ENCODE measurements at places on chromosomes 5 and 9. TPM values are rescaled to one million over a fixed set of nuclear protein-coding genes. Genes with fewer than 3 reads are reported as not detected.

DNA sequence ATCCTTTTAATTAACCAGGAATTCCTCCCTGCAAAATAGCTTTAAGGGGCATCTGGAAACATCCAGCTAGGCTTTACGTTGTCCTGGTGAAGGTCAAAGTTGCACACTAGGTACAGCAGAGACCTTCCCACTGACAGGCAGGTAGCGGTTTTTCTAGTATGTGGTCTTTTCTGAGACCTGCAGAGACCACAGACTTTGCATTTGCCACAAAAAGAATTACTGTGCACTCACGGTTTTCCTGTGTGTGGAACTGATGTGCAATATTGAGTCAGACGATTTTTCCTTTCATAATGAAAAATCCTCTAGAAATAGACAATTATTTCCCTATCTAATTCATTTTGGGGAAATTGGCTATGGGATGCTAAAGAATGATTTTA, 417.0 kb upstream of the ADAMTSL1 start:
- no peak for DNase-seq

DNA sequence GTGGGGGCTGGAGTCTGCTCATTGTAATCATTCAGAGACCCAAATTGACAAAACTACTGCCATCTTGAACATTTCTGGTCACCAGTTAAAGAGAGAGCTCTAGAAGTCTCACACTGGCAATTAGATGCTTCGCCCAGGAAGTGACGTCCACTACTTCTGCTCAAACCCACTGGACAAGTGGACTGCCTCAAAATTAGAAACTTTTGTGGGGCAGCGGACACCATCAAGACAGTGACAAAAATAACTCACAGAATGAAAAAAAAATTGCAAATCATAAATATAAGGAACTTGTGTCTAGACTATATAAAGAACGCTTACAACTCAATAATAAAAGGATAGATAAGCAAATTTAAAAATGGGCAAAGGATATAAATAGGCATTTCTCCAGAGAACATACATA, 9.8 kb upstream of the SLC46A2 start:
- DNase-seq, result no peak

GRCh38 chr5:14806456-14806855, 65.1 kb downstream of the ANKH start:
- DNase-seq, result peak; percentile 93

DNA sequence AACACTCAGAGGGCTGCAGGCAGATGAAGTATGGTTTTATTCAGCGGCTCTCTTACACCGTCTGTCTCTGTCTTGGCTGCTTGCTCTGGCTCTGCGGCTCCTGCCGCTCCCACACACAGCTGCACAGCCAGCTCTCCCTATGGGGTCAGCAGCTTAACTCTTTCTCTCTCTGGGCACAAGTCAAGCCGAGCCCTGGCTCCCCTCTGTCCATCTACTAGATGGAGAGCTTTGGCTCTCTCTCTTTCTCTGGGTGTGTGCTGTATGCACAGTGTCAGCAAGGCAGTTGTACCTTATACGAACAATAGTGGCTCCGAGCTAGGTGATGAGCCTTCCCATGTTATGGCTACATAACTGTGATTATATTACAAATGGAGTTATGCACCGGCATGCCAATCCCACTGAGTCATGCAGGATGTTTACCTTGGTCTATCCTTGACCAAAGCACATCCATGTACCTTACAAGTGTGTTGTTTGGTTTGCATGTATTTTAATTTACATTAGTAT, 19.3 kb upstream of the PPP2CA start:
- peak; percentile 31 for DNase-seq

The LCN9 gene
- not detected for total RNA-seq
